ENCODE measurements at places on chromosomes 7 and 10.
A peak's percentile ranks its signal among the peaks of the same experiment; 100 is the strongest.

DNA sequence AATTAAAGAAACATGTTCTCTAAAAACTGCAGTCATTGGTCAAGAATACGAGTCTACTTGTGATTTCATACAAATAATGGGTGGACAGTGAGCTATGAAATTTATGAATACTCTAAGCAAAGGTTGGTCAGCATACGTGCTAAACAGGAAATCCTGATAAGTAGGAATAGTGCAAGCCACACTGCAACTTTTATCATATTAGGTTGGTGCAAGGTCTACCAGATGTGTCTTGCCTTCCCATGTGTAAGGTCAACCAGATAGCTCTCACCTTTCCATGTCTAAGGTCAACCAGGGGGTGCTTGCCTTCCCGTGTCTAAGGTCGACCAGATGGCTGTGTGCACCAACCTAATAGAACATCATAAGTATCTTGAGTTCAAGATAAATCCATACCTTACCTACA is 2.0 kb upstream of the ITGB1 start:
- DNase-seq = no peak

DNA sequence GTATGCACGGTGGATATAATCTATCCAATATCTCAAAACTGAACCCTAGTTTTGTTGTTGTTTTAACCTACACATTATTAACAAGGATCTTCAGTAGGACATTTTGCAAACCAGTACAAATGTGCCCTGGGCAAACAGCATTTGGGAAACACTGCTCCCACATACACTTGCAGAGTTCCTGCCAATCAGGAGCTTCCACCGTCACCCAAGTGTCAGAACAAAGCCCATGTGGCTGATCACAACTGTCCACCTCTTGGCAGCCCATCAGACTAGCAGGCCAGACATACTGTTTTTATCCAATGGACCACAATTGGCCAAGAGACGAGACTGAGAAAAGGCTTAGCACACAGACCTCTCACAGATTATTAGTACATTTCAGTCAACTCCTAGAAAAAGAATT is 200.4 kb downstream of the FAM107B start:
- DNase-seq = no peak

DNA sequence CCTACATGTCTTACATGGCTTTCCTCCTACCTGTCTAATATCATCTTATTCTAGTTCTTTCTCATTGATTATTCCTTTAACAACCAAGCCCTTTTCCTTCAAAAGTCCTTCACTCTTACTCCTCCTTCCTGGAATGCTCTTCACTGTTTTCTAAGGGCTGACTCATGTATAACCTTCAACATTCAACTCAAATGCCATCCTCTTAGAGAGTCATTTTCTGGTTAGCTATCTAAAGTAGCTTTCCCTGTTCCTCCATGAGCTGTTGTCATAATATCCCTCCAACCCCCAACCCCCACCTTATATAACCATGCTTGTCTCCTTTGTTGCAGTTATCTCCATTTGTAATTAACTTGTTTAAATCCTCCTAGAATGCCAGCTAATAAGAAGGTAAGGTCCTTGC is 286.8 kb downstream of the ADK start:
- DNase-seq = no peak

- DNase-seq = no peak
Observed at GRCh38 chr10:6543431-6544005, 36.6 kb downstream of the PRKCQ start.

DNA sequence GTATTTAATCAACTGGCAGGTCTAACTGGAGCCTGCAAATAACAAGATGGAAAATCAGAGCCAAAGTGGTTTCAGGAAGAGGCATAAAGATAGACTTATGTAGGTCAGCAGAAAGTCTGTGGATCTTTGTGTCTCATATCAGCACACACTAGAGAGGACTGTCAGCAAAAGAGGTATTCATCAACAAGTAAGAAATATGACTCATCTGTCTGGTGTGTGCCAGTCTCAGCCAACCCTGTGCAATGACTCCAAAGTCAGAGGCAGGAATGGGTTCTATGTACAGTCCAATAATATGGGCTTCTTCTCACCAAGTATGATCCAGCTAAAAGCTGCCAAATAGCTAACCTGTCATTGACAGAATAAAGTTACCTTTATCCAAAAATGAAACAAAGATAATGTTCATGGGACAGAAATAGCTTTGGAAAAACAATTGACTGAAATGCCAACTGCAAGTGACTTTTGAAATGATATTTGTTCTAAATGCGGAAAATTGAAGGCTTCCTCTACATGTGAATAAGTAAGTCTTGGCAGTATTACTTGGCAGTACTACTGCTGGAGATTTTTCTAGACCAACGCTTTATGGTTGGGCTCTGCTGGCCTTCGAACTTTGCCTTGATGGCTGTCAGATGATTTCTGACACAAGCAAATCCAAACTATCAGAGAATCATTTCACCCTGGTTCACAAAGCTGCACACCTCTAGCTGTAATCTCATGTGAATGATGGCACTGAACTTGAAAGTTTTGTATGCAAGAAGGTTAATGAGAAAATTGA is 272.3 kb upstream of the SEMA3C start:
- DNase-seq = no peak

GRCh38 chr7:28179120-28180030 is 1.2 kb downstream of the JAZF1 start:
- DNase-seq = peak; percentile 65

GRCh38 chr7:144127714-144128334 is 4.8 kb downstream of the OR2A14 start:
- peak; percentile 39 for DNase-seq

DNA sequence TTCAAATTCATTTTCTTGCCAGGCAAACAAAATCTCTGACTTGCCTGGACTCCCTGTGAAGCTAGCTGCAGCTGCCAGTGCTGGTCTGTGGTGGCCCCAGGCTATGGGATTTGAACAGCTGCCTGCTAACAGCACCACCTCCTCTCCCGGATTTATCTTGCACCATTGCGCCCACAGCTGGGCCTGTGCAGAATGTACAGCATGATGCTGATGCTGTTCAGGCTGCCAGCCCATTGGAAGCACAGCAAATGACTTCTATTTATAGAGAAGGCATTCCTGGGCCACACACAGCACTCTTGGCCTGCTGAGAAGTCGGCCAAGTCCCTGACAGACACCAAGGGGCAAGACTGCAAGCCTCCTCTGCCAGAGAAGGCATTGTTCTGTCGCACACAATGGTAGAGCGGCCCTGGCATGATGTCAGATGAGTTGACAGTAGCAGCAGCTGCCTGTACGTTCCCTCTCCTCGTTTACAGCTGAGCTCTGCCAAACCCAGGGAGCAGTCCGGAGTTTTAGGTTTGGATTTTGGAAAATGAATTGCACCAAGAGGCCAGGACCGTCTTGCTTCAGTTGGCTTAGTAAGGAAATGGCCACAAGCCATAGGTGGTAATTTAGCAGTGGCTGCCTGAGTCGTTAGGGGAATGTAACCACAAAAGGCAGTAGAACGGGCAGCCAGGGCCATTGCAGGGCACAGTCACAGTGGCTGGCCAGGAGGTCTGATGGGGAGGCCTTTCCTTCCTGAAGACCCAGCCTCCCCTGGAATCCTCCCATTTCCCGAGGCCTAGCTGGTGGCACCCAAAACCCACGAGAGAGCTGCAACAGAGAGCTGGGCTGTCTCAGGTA is 38.5 kb downstream of the MTURN start:
- DNase-seq = no peak

DNA sequence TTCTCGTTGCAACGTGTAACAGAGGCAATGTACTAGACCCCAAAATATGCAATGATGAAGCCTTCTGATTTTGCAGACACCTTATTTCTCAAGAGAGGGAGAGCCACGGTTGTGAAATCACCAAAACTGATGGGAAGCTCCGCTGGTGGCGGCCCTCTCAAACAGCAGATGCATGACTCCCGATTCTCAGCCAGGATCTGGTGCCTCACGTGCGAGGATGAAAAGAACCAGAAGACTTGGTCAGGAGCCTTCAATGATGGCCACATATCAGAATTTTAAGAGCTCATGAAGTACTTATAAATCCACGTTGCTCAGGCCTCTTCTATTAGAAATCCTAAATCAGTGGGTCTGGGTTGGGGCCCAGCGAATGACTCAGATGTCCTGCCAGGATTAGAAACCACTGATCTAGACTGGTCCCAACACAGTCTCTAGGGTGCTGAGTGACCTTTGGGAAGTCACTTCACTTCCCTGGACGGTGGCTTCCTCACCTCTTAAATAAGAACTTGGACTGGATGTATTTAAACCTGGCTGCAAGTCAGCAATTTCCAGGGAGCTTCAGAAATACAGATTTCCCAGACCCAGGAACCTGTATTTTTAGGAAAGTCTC is 41.9 kb upstream of the FAM180A start:
- no peak for DNase-seq

GRCh38 chr10:75456122-75456521 is 24.7 kb downstream of the LRMDA start:
- no peak for DNase-seq

- peak; percentile 64 for DNase-seq
Observed at GRCh38 chr7:140924821-140925421, at the start of gene BRAF. Gene BRAF (minus strand): TSS chr7:140924929. CDS start chr7:140924703, 226 bp downstream.

- DNase-seq = no peak
Observed at GRCh38 chr7:140024585-140024984, 38.2 kb downstream of the PARP12 start.

GRCh38 chr7:73830681-73831583 is at the start of gene CLDN4:
Gene CLDN4 (plus strand): TSS chr7:73830996. CDS start chr7:73831202, 206 bp downstream.
- DNase-seq = no peak

DNA sequence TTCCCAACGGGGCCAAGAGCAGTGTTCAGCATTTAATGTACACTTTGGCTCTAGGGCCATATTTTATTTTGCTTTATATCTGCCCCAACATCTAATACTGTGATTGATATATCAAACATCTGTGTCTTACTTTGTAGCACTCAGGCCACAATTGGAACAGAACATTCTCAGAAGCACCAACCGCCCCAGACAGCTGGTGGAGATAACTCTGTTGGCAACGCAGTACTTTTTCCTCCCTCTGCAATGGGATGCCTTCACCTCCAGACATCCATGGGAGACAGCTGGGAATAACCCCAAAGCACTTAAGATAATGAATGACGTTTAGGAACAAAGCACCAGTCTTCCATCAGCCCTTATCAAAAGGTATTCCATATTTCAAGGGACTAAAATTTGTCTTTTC is 57.4 kb downstream of the PIP4K2A start:
- DNase-seq = no peak

DNA sequence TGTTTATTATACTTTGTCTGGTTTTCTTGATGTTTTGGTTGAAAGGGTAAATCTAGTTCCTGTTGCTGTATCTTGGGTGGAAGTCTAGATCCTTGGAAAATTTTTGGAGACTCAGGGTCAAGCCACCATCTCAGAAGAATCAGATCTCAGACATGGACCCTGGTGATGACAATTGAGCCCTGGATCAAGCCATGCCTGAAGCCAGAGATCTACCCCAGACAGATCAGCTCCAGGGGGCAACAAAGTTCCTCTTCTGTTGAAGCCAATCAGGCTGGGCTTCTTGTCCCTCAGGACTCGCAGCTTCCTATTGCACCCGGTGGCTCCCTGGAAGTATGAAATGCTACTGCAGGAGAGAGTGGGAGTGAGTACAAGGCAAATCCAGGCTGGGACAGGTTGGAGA is 106.9 kb downstream of the UNCX start:
- DNase-seq = no peak

DNA sequence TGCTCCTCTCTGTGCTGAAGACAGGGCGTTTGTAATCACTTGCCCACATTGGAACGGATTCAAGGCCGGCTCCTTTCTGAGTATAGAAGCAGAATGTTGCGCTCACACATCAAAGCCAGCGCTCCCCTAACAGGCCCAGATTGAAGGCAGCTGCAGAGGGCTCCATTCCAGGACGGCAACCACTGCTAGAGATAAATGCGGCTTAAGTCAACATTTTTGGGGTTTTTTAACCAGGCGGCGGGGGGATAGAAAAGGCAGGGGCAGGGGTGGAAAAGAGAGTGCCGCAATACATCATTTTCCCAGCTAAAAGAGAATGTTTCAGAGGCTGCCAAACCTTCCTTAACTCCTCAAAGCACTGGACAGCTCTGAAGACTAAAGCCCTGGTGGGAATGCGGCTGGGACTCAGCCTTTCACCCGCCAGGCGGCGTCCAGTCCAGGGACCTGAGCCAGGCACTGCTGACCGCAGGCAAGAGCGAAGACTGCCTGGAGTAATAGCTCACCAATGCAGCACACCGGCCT is 189.6 kb downstream of the TNS3 start:
- DNase-seq = no peak

GRCh38 chr7:22016507-22016906 is 70.8 kb upstream of the CDCA7L start:
- DNase-seq = no peak

- DNase-seq = no peak
Observed at GRCh38 chr7:51789489-51789888, 472.9 kb upstream of the COBL start.

DNA sequence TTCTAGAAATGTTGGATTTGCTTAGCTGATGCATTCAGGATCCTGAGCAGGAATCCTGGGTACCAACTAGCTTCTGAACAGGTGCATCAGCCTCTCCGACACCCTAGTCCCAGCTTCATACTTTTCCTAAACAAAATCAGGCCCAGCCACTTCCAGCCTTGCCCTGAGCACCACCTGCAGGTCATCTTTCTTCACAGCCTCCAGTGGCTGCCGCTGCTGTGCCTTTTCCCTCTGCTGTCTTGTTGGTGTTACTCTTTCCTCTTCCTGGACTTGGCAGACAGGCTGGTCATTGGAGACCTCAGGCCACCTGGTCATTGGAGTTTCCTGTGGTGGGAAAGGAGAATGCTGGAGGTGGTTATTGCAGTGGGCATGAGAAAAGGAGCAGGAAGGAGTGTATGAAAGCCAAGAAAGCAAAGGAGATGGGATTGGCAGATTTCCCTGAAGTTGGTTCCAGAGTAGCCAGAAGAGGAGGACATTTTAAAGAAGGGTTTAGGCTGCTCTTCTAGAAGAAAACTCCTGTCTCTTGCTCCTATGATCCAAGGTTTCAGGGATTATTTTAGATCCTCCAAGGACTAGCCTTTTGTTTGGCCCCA is 48.2 kb upstream of the NFKB2 start:
- DNase-seq = no peak

DNA sequence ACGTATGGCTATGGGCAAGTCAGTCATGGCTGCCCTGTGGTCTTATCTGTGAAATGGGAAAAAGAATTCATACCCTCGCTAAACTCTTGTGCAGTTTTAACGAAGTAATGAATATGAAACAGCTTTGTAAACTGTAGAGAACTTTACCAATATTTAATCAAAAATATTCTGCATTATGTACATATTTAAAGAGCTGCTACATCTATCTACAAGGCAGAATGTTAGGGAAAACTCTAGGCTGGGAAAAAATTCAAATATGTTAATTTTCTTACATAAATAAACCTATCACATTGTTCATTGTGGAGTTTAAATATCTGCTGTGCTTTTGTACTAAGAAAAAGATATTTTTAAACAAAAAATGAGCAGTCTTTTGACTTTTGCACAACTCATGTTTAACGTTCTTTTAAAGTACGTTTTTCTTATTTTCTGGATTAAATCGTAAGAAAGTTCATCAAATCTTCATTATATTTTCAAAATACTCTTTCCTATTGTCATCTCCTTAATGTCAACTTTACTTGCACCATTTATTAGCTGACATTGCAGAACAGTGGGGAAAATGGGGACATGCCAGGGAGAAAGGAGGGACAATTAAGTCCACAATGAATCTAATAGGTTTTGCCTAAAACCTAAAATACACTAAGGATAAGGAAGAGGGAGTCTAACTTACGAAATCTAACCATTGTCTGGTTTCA is 57.5 kb downstream of the ICA1 start:
- no peak for DNase-seq

GRCh38 chr10:125933693-125934092 is 37.3 kb downstream of the FANK1 start:
- DNase-seq = no peak
